Activated CD8-positive, alpha-beta memory T cell treated with anti-CD3 and anti-CD28 coated beads for 1 hour (primary cell): ENCODE measurements at places on chromosomes 1 and 21.

DNA sequence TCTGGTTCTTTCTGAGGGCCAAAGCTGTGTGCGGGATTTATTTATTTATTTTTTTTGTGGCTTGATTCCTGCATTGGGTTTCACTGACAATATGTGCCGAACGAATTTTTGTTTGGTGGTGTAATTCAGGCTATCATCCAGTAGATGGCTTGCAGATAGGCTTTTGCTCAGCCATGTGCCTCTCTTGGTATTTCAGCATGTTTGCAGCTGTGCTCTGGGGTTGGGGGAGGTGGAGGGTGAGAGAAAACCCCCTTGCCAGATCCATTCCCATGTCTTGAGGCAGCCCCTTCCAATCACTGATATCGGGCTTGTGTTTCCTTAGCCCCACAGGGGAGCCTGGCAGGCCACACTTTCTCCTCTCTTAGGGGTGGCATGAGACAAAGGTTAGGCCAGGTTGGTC, 302.4 kb downstream of the PTGER3 start:
- DNase-seq: no peak

- DNase-seq: no peak
These were observed 116.3 kb downstream of the AK5 start for GRCh38 chr1:77398152-77398551.

DNA sequence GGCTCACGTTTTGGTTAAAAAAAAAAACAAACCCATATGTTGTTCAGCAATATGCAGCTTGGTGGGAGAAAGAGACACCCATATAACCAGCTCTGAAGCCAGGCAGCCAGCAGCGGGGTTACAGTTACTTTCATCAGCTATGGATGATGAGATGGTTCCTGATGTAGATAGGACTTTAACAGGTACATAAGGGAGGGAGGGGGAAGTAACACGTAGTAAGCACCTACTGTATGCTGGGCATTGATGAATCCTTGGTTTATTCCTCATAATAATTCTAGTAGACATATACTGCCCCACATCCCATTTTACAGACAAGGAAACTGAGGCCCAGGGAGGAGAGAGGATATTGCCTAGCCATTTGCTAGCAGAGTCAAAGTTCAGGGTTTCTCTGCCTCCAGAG, 2.0 kb downstream of the SLC1A7 start:
- no peak for DNase-seq

GRCh38 chr21:17501107-17502006, 11.5 kb upstream of the CXADR start:
- no peak for DNase-seq

GRCh38 chr1:187634940-187635339, 806.2 kb downstream of the PLA2G4A start:
- DNase-seq: no peak

- DNase-seq: no peak
These were observed 164.0 kb upstream of the ETV3 start for GRCh38 chr1:157302199-157302497.

GRCh38 chr1:212915245-212916091, 34.9 kb upstream of the VASH2 start:
- no peak for DNase-seq

- DNase-seq: no peak
These were observed 824.7 kb downstream of the USP25 start for GRCh38 chr21:16554503-16554902.

DNA sequence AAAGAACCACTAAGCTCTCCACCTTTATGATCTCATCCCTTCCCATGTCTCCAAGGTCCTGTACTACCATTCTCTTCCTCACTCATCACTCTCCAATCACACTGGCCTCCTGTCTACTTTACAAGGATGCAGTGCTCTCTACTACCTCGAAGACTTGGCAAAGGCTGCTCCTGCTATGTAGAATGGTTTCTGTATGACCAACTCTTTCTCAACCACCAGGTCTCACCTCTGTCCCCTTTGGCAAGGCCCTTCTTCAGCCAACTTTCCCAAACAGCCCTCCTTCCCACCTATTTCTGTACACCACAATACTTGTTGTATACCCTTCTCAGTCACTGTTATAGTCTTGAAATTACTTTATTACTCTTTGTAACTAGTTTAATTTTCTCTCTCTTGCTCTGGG, 41.2 kb downstream of the FYB2 start:
- DNase-seq: no peak

GRCh38 chr1:156894001-156894400, 483 bp downstream of the PEAR1 start:
- DNase-seq: no peak

- no peak for DNase-seq
These were observed 516.6 kb upstream of the RGS18 start for GRCh38 chr1:191641420-191642260.

- DNase-seq: no peak
These were observed 5.8 kb downstream of the OLIG1 start for GRCh38 chr21:33075596-33076195.

DNA sequence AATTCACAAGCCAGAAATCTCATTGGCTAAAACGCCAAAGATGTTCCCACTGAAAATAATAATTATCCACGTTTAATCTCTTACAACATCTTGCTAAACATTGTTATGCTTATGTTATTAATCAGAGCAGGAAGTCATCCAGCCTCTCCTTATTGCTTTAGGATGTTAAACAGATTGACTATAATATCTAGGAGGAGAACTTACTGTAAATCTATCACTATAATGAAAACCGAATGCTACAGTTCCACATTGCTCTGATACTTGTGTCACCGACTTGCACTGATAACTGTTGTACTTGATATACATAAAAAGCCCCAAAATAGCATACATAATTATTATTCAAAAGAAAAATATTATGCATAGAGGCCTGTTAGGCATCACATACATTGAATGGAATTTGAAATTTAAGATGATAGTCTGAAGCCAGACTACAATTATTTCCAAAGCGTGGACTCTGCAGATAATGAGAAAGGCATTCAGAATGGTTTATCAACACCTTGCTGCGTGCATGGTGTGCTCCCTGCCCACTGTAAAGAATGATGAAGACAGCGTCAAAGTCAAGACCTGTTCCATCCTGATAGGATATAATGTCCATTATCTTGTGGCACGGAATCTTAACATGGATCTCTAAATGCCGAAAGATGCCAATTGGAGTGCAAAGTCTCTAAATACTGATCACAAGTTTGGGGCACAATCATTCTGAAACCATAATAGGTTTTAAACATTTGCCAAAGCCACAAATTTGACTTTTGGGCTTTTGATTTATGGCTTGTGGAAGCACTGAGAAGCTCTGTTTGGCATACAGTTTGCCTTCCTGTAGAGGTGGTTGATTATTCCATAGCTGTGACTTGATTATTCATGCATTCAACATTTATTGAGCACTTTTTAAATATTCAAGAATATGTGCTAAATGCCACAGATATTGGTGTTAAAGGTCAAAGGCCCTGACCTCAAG, 71.3 kb downstream of the CRB1 start:
- DNase-seq: no peak

DNA sequence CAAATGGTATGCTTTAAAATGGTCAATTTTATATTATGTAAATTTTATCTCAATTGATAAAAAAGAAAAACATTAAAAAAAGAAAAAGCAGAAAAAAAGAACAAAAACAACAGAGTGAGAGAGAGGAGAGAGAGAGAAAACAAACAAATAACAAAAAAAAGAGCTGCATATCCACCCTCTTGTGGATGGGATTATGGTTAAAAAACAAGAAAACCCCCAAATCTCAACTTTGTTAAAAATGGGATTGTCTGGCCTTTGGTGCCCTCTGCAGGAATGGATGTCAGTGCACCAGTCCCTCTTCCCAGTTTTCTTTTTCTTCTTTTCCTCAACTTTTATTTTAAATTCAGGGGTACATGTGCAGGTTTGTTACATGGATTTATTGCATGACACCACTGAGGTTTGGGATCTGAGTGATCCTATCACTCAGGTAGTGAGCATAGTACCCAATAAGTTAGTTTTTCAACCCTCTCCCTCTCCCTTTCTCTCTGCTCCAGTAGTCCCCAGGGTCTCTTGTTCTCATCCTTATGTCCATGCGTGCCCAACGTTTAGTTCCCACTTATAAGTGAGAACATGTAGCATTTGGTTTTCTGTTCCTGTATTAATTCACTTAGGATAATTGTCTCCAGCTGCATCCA, 28.1 kb downstream of the RNF187 start:
- no peak for DNase-seq

GRCh38 chr1:89688607-89689006, 55.7 kb downstream of the LRRC8C start:
- DNase-seq: no peak

DNA sequence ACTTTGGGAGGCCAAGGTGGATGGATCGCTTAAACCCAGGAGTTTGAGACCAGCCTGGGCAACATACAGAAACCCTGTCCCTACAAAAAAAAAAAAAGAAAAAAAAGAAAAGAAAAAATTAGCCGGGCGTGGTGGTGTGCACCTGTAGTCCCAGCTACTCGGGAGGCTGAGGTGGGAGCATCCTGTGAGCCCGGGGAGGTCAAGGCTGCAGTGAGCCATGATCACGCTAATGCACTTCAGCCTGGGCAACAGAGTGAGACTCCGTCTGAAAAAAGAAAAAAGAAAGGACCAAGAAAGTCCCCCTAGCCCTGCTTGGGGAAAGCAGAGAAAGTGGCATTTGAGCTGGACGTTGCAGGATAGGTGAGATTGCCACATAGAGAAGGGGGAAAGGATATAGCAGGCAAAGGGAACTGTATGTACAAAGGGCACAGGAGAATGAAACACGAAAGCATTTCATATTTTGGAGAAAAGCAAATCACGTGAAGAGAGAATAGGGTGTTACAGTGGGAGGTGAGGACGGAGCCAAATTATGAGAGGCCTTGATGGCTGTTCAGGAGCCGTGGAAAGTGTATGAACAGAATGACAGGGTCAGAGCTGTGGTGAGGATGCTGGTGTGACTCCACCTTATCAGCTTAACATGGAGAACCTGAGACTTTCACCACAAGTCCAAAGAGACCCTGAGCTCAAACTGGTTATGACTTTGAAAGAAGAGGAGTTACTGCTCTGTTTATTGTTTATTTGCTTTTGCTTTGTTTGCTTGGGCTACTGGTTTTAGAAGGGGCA, 19.5 kb upstream of the LRIG2 start:
- no peak for DNase-seq

GRCh38 chr1:207259391-207259790, 62.1 kb upstream of the CD55 start:
- DNase-seq: no peak

GRCh38 chr1:42450061-42450460, 5.8 kb downstream of the ZMYND12 start:
- DNase-seq: no peak

- no peak for DNase-seq
These were observed 19.4 kb upstream of the KCNE1 start for GRCh38 chr21:34531399-34531798.

- DNase-seq: no peak
These were observed 16.2 kb downstream of the GIPC2 start for GRCh38 chr1:78061825-78062523.

GRCh38 chr1:183575606-183576005, 14.7 kb downstream of the NCF2 start:
- no peak for DNase-seq

GRCh38 chr1:31755850-31756492, 8.2 kb downstream of the ADGRB2 start:
- no peak for DNase-seq

- DNase-seq: no peak
These were observed 17.4 kb downstream of the PDXK start for GRCh38 chr21:43736224-43736883.

DNA sequence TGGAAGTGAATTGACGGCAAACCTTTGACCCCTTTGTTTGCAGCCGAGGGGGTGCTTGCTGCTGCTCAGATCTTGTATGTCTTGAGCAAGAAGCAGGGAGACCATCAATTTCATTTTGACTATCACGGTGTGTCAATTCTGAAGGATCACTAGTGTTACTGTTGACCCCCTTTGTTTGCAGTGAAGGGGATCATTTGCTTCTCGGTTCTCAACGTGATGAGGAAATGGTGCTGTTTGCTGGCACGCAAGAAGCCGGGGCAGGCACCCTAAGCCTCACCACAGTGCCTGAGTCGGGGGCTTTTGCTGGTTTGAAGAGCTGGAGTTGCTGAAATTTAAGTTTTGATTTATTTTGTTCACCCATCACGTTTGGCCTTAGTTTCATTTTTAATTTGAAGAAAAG, 7.5 kb downstream of the RBM15 start:
- DNase-seq: no peak

- no peak for DNase-seq
These were observed 13.3 kb downstream of the TGFBR3 start for GRCh38 chr1:91872559-91873081.

DNA sequence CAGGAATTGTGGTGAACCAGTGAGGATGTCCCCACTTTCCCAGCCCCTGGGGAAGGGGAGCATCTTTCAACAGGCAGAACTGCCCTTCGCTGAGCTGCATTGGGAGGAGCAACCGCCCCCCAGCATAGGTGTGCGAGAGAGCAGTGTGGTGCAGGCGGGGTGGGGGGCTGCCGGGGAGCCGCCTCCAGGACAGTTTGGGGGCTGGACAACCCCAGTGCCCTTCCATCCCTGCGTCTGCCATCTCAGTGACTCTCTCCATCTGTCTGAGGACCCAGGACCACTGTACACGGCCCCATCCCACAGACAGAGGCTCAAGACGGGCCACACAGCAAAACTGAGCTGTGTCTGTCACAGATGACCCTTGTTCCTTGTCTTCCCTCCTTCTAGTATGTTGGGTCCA, 14.2 kb downstream of the PODN start:
- no peak for DNase-seq

- DNase-seq: no peak
These were observed 52.5 kb downstream of the DISC1 start for GRCh38 chr1:231679109-231679508.

- DNase-seq: no peak
These were observed 784.5 kb downstream of the USP25 start for GRCh38 chr21:16514316-16514715.

GRCh38 chr1:202143011-202143767, 1.3 kb downstream of the ARL8A start:
- no peak for DNase-seq

DNA sequence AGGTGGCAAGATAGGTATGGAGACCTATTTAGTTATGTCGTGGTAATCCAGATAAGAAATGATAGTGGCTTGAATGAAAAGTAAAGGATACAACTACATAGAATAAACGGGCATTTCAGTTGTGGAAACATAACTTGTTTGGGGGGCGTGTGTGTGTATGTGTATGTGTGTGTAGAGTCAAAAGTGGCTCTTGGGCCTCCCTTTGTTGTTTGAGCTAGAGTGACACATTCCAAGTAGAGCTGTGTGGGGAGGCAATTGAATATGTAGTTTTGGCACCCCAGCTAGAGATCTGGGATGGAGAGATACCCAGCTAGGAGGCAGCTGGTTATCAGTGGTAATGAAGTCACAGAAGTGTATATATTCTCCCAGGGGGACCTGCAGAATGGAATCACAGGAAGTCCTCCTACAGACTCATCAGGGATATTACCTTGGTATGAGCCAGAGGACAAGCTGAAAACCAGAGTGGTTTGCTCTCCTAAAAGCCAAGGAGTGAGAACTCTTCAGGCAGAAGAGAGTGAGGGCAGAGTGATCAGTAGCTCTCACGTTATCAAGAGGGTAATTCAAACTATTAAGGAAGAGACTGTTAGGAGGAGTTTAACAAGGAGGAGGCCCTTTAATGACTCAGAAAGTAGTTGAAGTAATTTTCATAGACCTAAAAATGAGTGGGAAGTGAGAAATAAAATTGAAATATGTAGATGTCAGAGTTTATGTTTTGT, 5.1 kb downstream of the CR1L start:
- DNase-seq: no peak

- no peak for DNase-seq
These were observed 9.6 kb downstream of the FHAD1 start for GRCh38 chr1:15256584-15256983.
